ENCODE measurements at places on chromosomes 11 and 22.

DNA sequence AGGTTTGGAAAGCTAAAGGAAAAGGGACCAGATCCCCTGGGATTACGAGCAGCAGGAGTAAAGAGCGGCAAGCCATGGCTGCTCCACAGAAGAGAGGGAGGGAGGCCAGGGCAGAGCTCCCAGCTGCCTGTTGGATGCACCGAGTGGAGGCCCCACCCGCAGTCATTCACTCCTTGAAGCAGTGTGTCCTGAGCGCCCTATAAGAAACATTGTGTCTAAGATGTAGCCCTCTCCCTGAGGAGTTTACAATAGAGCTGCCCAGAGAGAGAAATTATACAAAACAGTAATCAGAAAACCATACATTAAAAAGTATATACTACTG, 54.7 kb upstream of the CSNK2A3 start:
- no peaks in the 10 kb centered on the region for H3K27me3 ChIP-seq
- DNase-seq: no peak

GRCh38 chr11:107824668-107825369, 33.8 kb downstream of the SLC35F2 start:
- H3K4me1 ChIP-seq: no peaks in the 10 kb centered on the region
- H3K27ac ChIP-seq: no peak overlapping the region
- H3K4me3 ChIP-seq: no peak overlapping the region
- DNase-seq: no peak
- H3K27me3 ChIP-seq: no peaks in the 10 kb centered on the region

DNA sequence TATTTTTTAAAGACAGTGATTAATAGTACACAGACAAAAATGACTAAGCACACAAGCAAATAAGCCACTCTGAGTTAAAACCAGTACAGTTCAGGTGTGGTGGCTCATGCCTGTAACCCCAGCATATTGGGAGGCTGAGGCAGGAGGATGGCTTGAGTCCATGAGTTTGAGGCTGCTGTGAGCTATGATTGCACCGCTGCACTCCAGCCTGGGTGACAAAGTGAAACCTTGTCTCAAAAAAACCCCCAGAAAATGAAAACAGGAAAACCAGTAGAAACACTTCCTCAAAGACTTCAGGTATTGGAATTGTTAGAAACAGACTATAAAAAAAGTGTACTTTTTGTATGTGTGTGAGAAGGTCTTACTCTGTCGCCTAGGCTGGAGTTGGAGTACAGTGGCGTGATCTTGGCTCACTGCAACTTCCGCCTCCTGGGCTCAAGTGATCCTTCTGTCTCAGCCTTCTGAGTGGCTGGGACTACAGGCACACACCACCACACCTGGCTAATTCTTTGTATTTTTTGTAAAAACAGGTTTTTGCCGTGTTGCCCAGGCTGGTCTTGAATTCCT, 33.0 kb downstream of the PPP6R2 start:
- no peak for DNase-seq
- no peaks in the 10 kb centered on the region for H3K4me1 ChIP-seq
- no peaks in the 10 kb centered on the region for H3K27me3 ChIP-seq
- no peak overlapping the region for H3K27ac ChIP-seq

- no peaks in the 10 kb centered on the region for H3K4me1 ChIP-seq
- H3K27ac ChIP-seq: no peak overlapping the region
- peak; percentile 24 for DNase-seq
- H3K36me3 ChIP-seq: no peaks in the 10 kb centered on the region
- no peaks in the 10 kb centered on the region for H3K27me3 ChIP-seq
- no peak overlapping the region for H3K4me3 ChIP-seq
These were observed 51.9 kb upstream of the USP47 start for GRCh38 chr11:11789735-11790369.

DNA sequence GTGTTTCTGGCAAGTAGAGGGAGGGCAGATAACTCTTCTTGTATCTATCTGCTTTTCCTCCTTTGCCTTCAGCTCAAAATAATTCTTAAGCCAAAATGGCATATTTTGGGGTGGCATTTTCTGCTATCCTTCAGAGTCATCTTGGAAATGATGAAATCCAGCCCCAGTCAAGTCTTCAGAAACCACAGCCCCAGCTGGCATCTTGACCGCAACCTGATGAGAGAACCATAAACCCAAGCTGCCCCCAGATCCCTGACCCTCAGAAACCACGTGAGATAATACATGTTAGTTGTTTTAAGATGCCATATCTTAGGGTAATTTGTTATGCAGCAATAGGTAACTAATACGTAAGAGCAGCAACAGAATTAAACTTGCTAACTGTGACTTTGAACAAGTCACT, 15.1 kb upstream of the PAMR1 start:
- H3K36me3 ChIP-seq: no peaks in the 10 kb centered on the region
- no peaks in the 10 kb centered on the region for H3K27me3 ChIP-seq
- no peak for DNase-seq
- H3K27ac ChIP-seq: peak overlapping the region; percentile 55
- peaks cover 13% of the 10 kb centered on the region for H3K4me1 ChIP-seq

DNA sequence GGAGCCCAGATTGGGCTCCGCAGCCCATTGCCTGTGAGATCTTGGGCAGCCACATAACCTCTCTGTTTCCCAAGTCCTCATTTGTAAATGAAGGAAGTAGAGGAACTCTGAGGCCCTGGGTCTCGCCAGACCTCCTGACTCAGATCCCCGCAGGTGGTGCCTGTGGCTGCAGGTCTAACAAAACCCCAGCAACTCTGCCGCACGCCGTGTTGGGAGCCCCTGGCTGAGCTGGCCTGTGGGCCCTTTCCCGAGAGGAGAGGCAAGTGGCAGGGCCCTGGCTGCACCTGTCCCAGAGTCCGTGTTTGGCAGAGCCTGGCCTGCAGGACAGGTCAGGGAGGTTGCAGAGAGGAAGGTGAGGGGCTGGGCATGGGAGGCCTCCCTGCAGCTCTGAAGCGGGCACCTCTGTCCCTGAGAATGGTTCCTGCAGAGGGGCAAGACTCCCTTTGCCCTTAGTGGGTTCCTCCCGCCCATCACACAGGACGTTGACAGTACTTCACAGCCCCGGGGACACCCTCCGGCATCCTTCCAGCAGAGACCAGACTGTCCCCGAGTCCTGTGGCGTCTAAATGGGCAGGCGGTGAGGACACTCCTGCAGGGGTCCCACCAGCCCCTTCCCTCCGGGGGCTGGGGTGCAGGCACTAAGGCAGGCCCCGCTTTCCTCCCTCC, 67.7 kb downstream of the ARHGAP8 start:
- no peak overlapping the region for H3K4me3 ChIP-seq
- DNase-seq: no peak
- H3K4me1 ChIP-seq: peaks cover 6% of the 10 kb centered on the region
- H3K27me3 ChIP-seq: no peaks in the 10 kb centered on the region
- H3K27ac ChIP-seq: no peak overlapping the region

GRCh38 chr11:70497536-70498075, 99.3 kb downstream of the CTTN start:
- no peak overlapping the region for H3K4me3 ChIP-seq
- H3K4me1 ChIP-seq: no peaks in the 10 kb centered on the region
- no peak for DNase-seq
- H3K36me3 ChIP-seq: no peaks in the 10 kb centered on the region
- H3K27me3 ChIP-seq: no peaks in the 10 kb centered on the region

DNA sequence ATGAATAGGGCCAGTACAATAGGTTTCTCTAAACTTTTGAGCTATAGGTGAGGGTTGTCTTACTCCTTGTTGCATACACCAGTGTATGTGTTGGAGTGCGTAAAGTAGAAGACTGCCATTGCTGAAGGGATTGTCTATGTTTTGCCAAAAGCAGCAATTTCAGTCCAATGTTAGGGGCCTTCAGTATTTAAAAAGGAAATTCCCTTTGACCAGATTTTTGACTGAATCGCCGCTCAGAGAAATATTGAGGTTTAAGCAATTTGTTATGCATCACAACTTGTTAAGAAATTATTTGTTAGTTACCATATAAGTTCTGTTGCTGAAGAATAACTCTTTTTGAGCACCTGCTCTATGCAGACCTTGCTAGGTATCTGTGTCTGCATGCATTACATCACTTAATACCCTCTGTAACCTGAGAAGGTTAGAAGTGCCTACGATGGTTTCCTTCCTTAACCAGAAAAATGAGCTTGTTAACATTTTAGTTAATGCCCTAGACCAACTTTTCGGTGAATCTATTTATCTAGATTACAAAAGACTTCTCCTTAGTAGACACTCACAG, 33.9 kb downstream of the MMP20 start:
- H3K36me3 ChIP-seq: no peaks in the 10 kb centered on the region
- DNase-seq: no peak
- H3K4me3 ChIP-seq: no peak overlapping the region

DNA sequence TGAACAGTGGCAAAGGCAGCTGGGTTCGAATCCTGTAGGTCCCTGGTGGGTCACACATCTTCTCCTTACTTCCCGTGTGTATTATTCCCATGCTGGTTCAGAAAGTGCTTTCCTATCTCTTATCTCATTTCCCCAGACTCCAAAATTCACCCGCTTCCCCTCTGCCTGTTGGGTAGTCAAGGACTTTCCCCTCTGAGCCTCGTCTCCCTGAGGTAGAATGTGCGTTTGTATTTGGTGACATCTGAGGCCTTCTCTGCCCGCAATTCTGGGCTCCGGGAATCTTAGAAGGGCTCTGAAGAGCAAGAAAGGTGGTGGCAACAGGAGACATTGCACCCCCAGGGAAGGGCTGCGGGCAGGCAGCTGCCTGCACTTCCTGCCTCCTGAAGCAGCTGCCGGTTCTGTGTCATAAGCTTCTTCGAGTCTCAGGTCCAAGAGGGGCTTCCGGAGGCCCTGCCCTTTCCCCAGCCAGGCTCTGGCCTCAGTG, 5.9 kb downstream of the LRRC32 start:
- no peak overlapping the region for H3K27ac ChIP-seq
- peaks cover 13% of the 10 kb centered on the region for H3K27me3 ChIP-seq
- H3K4me3 ChIP-seq: no peak overlapping the region
- peaks cover 29% of the 10 kb centered on the region for H3K36me3 ChIP-seq
- peaks cover 34% of the 10 kb centered on the region for H3K4me1 ChIP-seq
- DNase-seq: no peak

GRCh38 chr11:111815489-111815888, 49.3 kb upstream of the PPP2R1B start:
- no peaks in the 10 kb centered on the region for H3K36me3 ChIP-seq
- H3K27ac ChIP-seq: peak overlapping the region; percentile 61
- DNase-seq: no peak
- no peak overlapping the region for H3K4me3 ChIP-seq
- H3K27me3 ChIP-seq: no peaks in the 10 kb centered on the region

DNA sequence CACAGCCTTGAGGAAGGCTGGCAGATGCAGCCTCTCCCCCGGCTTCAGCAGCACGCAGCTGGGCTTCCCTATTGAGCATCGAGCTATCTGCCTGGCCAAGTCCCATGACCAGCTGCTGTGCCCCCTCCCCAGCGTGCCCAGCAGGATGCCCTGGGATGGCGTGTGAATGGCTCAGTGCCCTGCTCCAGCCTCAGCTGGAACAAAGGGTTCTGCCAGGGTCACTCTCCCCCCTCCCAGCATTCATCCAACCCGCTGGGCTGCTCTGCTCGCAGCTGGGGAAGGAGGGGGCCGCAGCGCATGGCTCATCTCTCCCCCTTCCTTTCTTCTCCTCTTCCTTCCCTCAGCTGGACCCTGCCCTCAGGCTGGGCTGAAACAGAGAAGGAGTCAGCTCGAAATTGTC, 14.5 kb downstream of the LRP4 start:
- peaks cover 15% of the 10 kb centered on the region for H3K36me3 ChIP-seq
- no peak for DNase-seq
- peaks cover 8% of the 10 kb centered on the region for H3K4me1 ChIP-seq
- no peak overlapping the region for H3K4me3 ChIP-seq

DNA sequence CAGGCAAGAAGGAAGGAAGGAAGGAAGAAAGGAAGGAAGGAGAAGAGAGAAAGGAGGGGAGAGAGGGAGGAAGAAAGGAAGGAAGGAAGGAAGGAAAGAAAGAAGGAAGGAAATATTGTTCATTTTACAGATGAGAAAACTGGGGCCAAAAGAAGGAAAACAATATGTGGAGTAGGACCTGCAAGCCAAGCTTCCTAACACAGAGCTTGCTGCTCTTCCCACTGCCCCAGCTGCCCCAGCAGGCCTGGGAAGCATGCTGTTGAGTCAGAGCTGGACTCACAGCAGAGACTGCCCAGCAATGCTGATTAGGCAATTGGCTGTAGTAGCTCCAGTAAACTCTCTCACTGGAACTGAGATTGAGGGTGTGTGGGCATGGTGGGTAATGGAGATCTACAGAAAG, 42.6 kb upstream of the SMCO4 start:
- H3K4me3 ChIP-seq: no peak overlapping the region
- H3K27ac ChIP-seq: no peak overlapping the region
- no peaks in the 10 kb centered on the region for H3K4me1 ChIP-seq

DNA sequence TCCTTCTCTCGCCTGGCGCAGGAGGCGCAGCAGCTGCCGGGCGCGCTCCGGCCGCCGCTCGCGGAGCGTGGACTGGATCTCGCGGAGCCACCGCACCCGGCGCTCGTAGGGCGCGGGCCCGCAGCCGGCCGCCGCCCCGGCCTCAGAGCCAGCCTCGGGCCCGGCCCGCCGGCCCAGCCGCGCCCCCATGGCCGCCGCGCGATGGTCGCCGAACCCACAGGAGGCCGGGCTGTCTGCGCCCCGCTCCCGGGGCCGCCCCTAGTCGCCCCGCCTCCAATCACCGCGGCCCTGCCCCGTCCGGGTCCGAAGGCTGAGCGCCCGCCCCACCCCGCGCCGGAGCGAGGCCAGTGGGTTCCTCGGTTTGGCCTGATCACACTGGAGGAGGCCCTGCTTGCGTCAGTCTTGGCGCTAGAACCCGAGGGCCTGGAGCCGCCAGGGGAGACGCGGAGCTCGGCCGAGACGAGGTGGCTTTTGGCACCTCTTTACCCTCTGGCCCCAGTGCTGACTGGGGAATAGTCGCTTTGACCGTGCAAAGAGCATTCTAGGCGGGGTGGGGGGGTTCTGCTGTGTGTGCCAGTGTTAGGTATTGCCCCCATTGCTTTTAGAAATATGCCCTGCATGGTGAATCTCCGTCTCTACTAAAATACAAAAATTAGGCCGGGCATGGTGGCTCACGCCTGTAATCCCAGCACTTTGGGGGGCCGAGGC, at the start of gene LRRC75B:
Gene LRRC75B (minus strand): TSS at position 223 of the 708 bp plus-strand sequence. CDS start 34 bp downstream, at position 189.
- peak; percentile 94 for DNase-seq
- peak within 1 kb of the TSS; percentile 80 for H3K4me3 ChIP-seq
- peaks cover 22% of the 10 kb centered on the region for H3K4me1 ChIP-seq

- H3K4me1 ChIP-seq: no peaks in the 10 kb centered on the region
- H3K36me3 ChIP-seq: no peaks in the 10 kb centered on the region
- no peak overlapping the region for H3K4me3 ChIP-seq
- H3K27me3 ChIP-seq: no peaks in the 10 kb centered on the region
- DNase-seq: no peak
These were observed 85.4 kb downstream of the CSTPP1 start for GRCh38 chr11:47021965-47022364.

DNA sequence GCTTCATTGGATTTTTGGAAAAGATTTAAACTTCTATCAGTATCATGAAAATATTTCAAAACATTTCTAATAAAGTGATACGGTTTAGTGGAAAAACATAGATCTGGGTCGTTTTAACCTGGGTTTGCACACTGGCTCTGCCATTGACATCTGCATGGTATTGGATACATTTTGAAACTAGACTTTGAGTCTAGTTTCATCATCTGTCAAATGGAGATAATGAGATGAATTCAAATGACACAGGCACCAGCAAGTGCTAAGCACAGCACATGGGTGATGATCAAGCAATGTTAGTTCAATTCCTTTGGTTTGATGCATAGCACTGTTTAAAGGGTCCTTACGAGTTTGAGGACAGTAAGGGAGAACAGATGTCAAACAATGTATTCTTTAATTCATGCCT, 819.0 kb upstream of the CCDC90B start:
- DNase-seq: no peak
- no peaks in the 10 kb centered on the region for H3K4me1 ChIP-seq
- H3K4me3 ChIP-seq: no peak overlapping the region
- no peak overlapping the region for H3K27ac ChIP-seq
- no peaks in the 10 kb centered on the region for H3K27me3 ChIP-seq
- no peaks in the 10 kb centered on the region for H3K36me3 ChIP-seq
